ENCODE measurements at places on chromosomes 4 and X. TPM values are rescaled to one million over a fixed set of nuclear protein-coding genes. Genes with fewer than 3 reads are reported as not detected.

The CT45A10 gene
- not detected for polyA plus RNA-seq

- peak; percentile 9 for DNase-seq
These were observed 33.7 kb downstream of the ATP2B3 start for GRCh38 chrX:153551135-153551534.

DNA sequence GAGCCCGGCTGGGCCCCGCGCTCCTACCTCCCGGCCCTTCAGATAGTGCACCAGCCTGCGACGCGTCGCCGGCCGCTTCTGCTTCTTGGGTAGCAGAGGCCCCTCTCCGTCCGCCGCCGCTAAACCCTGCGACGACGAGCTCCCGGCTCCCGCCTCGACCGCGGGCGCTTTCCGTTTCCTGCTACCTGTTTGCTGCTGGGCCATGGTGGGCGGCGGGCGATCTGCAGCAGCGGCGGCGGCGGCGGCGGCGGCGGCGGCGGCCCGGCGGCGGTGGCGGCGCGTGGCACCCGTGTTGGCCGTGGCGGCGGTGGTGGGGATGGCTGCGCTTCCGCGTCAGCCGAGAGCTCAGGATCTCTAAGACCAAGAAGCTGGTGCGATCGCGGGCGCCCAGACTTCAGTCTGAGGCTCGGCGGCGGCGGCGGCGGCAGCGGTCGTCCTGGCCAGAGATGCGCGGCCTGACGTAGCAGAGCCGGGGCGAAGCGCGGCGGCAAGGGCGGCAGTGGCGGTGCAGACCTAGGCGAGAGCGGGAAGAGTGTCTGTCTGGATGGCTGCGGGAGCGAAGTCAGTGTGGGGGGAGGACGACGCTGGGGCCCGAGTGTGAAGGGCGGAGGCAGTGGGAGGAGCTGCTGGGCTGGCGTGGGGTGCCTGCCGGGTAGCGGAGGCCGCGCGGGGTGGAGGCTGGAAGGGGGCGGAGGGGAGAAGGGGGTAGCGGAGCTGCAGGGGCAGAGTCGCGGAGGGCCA, at the start of gene DCAF12L2:
Gene DCAF12L2, minus strand, starts transcription at position 569 of the 741 bp plus-strand sequence. Its CDS starts 365 bp downstream, at position 204.
- no peak for DNase-seq

DNA sequence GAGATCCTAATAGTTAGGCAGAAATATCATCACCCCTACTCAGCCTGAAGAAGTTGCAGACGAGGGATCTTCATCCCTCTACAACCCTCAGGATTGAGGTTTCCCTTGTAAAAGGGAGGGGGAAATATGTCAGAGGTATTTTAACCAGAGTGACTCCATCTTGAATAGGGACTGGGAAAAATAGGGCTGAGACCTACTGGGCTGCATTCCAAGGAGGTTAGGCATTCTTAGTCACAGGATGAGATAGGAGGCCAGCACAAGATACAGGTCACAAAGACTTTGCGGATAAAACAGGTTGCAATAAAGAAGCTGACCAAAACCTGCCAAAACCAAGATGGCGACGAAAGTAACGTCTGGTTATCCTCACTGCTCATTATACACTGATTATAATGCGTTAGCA, 17.5 kb downstream of the IL13RA2 start:
- no peak for DNase-seq

DNA sequence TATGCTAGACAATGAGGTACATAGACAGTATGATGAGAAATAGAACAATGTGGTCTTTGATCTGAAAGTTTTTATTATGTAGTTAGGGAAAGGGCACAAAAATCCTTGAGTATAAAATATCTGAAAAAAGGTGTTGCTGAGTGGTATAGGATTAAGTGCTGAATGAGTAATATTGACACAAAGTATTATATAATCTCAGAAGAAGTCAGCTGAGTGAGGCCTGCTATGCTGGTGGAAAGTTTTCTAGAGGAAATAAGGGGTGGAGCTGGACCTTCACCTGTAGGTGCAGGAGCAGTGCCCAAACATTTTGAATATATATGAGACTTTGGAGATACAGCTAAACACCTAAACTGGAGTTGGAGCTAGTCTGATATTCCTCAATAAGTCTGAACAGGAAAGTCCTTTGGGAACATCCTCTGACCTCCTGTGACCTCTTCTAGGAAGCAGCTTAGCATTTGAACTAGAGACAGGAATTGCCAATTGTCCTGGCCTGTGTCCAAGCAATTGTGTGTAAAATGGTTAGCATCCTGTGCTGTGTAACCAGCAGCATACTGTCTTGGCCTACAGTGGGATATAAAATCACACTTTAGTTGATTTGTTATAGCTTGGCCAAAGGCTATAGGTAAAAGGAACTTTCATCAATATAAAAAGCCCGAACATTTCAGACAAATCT, 285.3 kb downstream of the ANKRD50 start:
- DNase-seq: no peak

The YY2 gene
- 0.83 TPM for polyA plus RNA-seq

Data from BJ (cell line).